ENCODE measurements at places on chromosomes 16 and 17. TPM values are rescaled to one million over a fixed set of nuclear protein-coding genes. Genes with fewer than 3 reads are reported as not detected.

Gene RAC3
- total RNA-seq: 4.4 TPM

Gene AXIN2
- total RNA-seq: 5.4 TPM

Gene KCNH6
- not detected for total RNA-seq

Gene TBC1D3E
- not detected for total RNA-seq

Gene ZNF778
- 24.8 TPM for total RNA-seq

Gene KRTAP17-1
- not detected for total RNA-seq

Gene KRT32
- not detected for total RNA-seq

Gene CA7
- not detected for total RNA-seq

Gene CHCT1
- not detected for total RNA-seq

Gene MT1G
- total RNA-seq: 1.5 TPM

Gene ABHD15
- total RNA-seq: 7.1 TPM

Gene CCL4
- not detected for total RNA-seq

Gene NPIPA3
- not detected for total RNA-seq

Gene PPY
- total RNA-seq: not detected

Gene PPP1R1B
- not detected for total RNA-seq

Gene AANAT
- not detected for total RNA-seq

Gene ABCC12
- total RNA-seq: 0.19 TPM

Gene CFAP119
- total RNA-seq: 2.7 TPM

Gene COX6A2
- not detected for total RNA-seq

Gene TRIM72
- total RNA-seq: not detected

Gene SLC5A10
- total RNA-seq: not detected

Gene BCO1
- not detected for total RNA-seq
